Activated CD4-positive, alpha-beta T cell treated with anti-CD3 and anti-CD28 coated beads for 24 hours (primary cell): ENCODE measurements at places on chromosomes 12 and 14.

GRCh38 chr12:13371797-13372196 is 175.3 kb downstream of the EMP1 start:
- DNase-seq: no peak

- DNase-seq: no peak
These were observed 4.7 kb upstream of the IPO8 start for GRCh38 chr12:30700216-30700900.

DNA sequence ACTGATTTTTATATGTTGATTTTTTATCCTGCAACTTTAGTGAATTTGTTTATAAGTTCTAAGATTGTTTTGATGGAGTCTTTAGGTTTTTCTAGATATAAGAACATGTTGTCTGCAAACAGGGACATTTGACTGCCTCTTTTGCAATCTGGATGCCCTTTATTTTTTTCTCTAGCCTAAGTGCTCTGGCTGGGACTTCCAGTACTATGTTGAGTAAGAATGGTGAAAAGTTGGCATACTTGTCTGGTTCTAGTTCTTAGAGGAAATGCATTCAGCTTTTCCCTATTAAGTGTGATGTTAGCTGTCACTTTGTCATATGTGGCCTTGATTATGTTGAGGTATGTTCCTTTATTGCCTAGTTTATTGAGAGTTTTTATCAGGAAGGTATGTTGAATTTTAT is 68.1 kb downstream of the ERC1 start:
- no peak for DNase-seq

DNA sequence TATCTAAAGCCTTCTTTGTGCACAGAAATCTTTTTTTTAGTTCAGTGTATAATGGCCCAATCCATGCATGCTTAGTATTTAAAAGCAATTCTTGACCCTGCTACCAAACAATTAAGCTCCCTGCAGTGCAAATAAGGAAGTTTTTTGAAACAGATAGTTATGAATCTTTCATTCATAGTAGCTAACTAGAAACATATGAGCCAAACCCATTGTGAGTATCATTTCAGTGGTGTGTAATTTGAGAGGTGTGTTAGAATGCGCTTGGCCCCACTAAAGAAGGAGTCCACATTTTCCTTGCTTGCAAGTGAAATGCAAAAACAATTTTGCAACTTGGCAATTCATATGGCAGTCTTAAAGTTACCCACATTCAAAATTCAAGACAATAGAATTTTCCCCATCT is 14.4 kb downstream of the EPS8 start:
- DNase-seq: no peak

GRCh38 chr12:53207042-53207441 is at the start of gene ITGB7:
Gene ITGB7, minus strand, starts transcription at chr12:53207251. Its CDS starts 6,808 bp downstream, at chr12:53200443.
- peak; percentile 32 for DNase-seq

DNA sequence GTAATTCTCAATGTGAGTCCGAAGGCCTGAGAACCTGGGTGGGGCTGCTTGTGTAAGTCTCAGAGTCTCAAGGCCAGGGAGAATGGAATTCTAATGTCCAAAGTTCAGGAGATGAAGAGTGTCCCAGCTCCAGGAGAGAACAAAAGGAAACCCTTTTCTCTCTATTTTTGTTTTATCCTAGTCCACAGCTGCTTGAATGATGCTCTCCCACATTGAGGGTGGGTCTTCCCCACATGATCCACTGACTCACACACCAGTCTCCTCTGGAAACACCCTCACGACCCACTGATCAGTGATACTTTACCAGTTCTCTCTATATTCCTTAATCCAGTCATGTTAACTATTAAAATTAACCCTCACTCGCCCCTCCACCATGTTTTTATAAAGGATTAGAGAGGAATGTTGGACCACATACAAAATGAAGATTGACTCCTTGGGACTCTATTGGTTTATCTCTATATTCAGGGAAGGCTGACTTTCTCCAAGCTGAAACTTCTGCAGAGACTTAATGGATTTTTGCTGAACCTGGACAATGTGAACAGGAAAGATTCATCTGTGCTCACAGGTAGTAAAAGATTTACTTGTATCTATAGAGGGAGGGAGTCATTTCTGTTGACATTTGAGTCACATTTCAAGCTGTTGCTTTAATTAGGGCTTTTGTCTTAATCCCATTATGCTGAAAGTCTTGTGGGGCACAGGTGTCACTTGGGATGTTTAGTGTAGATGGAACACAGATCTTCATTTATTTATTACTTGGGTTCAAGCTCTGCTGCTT is 1061.0 kb upstream of the TMEM132C start:
- no peak for DNase-seq

- no peak for DNase-seq
These were observed 5.3 kb downstream of the RAB21 start for GRCh38 chr12:71759941-71760340.
